Fibroblast of pulmonary artery (primary cell): ENCODE measurements at places on chromosomes 2 and 18.

GRCh38 chr18:77084688-77085035, 47.9 kb downstream of the MBP start:
- no peak for DNase-seq

- DNase-seq: peak; percentile 6
Observed at GRCh38 chr2:28842042-28842441, 28.1 kb downstream of the TRMT61B start.

DNA sequence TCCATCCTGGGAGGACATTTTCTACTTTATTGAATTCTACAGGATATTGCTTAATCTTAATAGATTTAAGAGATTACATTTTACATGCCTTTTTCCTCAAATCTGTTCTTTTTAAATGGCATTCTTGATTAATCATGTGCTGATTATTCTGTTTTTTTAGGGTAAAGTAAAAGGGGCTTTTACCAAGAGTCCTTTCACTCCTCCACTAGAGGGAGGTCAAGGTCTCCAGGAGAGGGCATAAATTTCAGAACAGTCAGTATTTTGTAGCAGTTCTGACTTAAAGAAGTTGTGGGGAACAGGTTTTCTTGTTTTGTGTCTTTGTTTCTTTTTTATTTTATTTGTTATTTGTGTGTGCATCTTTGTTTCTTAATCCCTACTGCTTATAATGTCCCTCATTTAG, 25.4 kb downstream of the WDR75 start:
- peak; percentile 74 for DNase-seq

DNA sequence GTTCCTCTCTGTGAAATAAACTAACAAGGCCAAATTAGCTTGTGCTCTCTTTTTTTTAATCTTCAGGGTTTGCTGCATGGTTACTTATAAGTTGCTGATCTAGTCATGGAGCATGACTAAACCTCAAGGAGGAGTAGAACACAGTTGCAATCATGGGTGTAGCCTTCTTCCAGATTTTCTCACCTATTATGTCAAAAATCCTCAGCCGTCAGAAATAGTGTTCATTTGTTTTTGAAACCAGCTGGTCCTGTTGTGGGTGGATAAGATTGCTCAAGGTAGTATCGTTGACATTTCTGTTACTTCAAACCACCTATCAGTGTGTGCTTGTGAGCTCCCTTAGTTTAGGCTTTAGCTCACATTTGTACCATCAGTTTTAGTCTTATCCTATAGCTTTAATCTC, 11.2 kb downstream of the RELCH start:
- no peak for DNase-seq

DNA sequence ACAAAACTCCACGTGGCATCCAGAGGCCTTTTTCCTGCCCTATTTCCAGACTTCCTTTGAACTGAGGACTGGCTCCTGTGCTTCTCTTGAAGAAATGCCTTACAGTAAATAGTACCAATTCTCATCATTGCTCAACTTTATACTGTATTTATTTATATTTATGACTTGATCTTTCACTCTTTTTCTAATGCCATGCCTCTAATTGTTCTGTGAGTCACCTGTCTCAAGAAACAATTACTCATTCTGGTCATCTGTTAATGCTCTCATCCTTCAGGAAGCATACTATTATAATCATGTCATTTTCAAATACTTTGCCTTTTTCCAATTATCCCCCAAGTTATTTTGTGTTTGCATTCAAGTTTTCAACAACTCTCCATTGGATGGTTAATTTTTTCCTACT, 85.9 kb downstream of the DCDC2C start:
- no peak for DNase-seq

DNA sequence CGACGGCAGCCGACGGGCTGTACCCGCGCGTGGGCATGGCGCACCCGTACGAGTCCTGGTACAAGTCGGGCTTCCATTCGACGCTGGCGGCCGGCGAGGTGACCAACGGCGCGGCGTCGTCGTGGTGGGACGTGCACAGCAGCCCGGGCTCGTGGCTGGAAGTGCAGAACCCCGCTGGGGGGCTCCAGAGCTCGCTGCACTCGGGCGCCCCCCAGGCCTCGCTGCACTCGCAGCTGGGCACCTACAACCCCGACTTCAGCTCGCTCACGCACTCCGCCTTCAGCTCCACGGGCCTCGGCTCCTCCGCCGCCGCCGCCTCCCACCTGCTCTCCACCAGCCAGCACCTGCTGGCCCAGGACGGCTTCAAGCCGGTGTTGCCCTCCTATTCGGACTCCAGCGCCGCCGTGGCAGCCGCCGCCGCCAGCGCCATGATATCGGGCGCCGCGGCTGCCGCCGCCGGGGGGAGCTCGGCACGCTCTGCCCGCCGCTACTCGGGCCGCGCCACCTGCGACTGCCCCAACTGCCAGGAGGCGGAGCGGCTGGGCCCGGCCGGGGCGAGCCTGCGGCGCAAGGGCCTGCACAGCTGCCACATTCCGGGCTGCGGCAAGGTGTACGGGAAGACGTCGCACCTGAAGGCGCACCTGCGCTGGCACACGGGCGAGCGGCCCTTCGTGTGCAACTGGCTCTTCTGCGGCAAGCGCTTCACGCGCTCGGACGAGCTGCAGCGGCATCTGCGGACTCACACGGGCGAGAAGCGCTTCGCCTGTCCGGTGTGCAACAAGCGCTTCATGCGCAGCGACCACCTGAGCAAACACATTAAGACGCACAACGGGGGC, 2.0 kb downstream of the SP9 start:
- no peak for DNase-seq

GRCh38 chr2:227849906-227850305, 21.5 kb upstream of the DAW1 start:
- DNase-seq: peak; percentile 38
